ENCODE measurements at places on chromosomes 16 and 17. TPM values are rescaled to one million over a fixed set of nuclear protein-coding genes. Genes with fewer than 3 reads are reported as not detected.

BAIAP3 gene
- total RNA-seq = 0.56 TPM

SDR42E2 gene
- not detected for total RNA-seq

ASIC2 gene
- under 0.01 TPM for total RNA-seq

IL17C gene
- total RNA-seq = not detected

PPP4C gene
- total RNA-seq = 209 TPM

ATMIN gene
- 38.9 TPM for total RNA-seq

RHBDF2 gene
- 1.3 TPM for total RNA-seq

SP2 gene
- total RNA-seq = 0.72 TPM

Measured in IMR-90 (cell line).